KBM-7 (cell line): ENCODE measurements at places on chromosomes 6 and 20.

GRCh38 chr20:16351415-16351814, 221.8 kb downstream of the KIF16B start:
- DNase-seq, result no peak

GRCh38 chr6:46490425-46491200, 636 bp downstream of the RCAN2 start:
- peak; percentile 3 for DNase-seq

DNA sequence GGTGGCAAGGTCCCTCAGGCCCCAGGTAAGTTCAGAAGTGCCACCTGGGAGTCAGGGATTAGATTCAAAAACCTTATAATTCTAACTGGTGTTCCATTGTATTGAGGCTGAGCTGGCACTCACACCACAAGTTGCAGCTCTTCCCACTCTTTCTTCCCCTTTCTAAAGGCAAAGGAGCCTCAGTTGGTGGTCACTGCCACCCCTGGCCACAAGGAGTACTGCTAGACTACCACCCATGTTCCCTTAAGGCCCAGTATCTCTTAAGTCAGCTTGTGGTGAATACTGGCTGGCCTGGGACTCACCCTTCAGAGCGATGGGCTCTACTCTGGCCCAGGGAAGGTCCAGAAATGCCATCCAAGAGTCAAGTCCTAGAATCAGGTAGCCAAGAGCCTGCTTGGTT, 421.1 kb upstream of the KHDRBS2 start:
- peak; percentile 52 for DNase-seq

- DNase-seq, result no peak
Observed at GRCh38 chr20:63831646-63831992, 555 bp upstream of the ZBTB46 start.

DNA sequence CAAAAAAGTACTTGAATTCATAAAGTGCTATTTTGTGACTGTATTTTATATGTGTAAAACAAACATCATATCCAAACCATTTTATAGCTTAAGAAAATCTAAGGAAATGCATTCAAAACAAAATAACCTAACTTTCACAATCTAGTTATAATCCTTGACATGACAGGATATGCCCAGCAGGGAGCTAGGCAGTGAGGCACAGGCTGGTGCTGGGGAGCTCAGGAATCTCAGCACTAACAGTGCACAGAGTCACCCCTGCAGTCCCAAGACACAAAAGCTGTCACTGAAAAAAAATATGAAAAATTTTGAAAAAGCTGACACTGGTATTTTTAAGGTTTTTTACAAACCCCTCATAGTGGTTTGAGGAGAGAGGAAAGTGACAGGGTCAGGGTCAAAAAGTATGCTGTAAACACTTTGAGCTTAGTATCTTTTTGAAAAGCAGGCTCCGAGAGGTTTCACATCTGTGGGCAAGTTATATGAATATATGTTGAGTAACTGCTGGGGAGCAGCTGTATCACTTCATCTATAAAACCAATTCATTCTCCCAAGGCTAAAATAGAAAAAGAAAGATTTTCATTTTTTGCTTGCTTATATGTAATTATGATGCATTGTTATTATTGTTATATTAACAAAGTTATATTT, 24.1 kb downstream of the LGSN start:
- DNase-seq, result no peak
